ENCODE measurements at places on chromosomes 12 and 14. TPM values are rescaled to one million over a fixed set of nuclear protein-coding genes. Genes with fewer than 3 reads are reported as not detected.

The GPR162 gene
- 6.6 TPM for total RNA-seq

The FBLN5 gene
- 54.9 TPM for total RNA-seq

The MGP gene
- total RNA-seq: 251 TPM

The PTGER2 gene
- total RNA-seq: 8.2 TPM

The KLRK1 gene
- total RNA-seq: not detected

The DCN gene
- 72.0 TPM for total RNA-seq

The CHURC1 gene
- 54.7 TPM for total RNA-seq

The PLXNC1 gene
- 1.7 TPM for total RNA-seq
